ENCODE measurements at places on chromosomes 6 and 20. TPM values are rescaled to one million over a fixed set of nuclear protein-coding genes. Genes with fewer than 3 reads are reported as not detected.

The RGL2 gene
- total RNA-seq = 33.1 TPM

The MAK gene
- not detected for total RNA-seq

The BIRC7 gene
- total RNA-seq = not detected

The C20orf202 gene
- not detected for total RNA-seq

The PPIL4 gene
- total RNA-seq = 33.0 TPM

The BTNL2 gene
- not detected for total RNA-seq

The OR2W1 gene
- not detected for total RNA-seq

The MLN gene
- not detected for total RNA-seq

The GSTA5 gene
- total RNA-seq = not detected

The MOXD1 gene
- 0.61 TPM for total RNA-seq

The CNPY3 gene
- 52.1 TPM for total RNA-seq

The SPINT3 gene
- not detected for total RNA-seq

The TSBP1 gene
- total RNA-seq = not detected
